ENCODE measurements at places on chromosomes 6 and 20. TPM values are rescaled to one million over a fixed set of nuclear protein-coding genes. Genes with fewer than 3 reads are reported as not detected.

The ITPR3 gene
- total RNA-seq = 6.2 TPM

DNA sequence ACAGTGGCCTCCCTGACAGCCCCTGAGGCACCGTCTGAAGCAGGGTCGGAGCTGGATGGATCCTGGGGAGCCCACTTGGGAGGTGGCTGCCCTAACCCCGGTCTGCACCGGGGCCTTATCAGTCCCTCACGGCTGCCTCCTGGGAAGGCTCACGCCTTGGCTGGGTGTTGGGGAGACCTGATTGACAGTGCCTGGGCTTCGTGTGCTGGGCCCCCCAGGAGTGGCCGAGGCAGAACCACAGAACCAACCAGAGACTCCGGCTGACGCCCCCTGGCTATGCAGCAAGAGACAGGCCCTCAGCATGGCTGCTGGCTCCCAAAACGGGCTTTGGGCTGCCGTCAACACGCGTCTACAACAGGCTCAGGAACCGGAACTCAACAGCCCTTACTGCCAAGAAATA, 219.6 kb downstream of the TAF4 start:
- H3K27me3 ChIP-seq = no peaks in the 10 kb centered on the region
- H3K27ac ChIP-seq = no peak overlapping the region

The ARMC2 gene
- 5.5 TPM for total RNA-seq

DNA sequence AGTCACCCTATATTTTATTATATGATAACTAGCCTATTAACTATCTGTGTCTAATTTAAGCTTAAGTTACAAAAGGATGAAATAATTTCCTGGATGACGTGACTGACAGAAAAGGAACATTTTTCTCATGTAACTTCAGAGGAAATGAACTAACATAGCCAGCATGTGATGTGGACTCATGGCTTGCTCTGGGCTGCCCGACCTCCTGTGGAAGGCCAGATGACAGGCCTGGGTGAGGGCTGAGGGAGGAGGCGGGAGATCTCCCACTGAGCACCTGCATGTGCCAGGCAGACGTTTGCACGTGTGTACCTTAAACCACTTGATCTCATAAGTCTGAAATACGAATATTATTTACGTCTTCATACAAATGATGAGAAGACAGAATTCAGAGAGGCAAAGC, 321.1 kb downstream of the SYNE1 start:
- no peaks in the 10 kb centered on the region for H3K4me1 ChIP-seq
- H3K27me3 ChIP-seq = no peaks in the 10 kb centered on the region
- H3K36me3 ChIP-seq = peaks cover 67% of the 10 kb centered on the region
- DNase-seq = peak; percentile 72
- no peak overlapping the region for H3K4me3 ChIP-seq

The UNC5CL gene
- 0.43 TPM for total RNA-seq

The NMBR gene
- not detected for total RNA-seq

Measured in right atrium auricular region (tissue), 2 donors.